ENCODE measurements at places on chromosomes 3 and 15.

- DNase-seq: no peak
These were observed 45.0 kb downstream of the SOX2 start for GRCh38 chr3:181756645-181757297.

- no peak for DNase-seq
These were observed 97.2 kb downstream of the LRTM1 start for GRCh38 chr3:54830658-54831057.

- DNase-seq: no peak
These were observed 888.4 kb downstream of the ROBO1 start for GRCh38 chr3:78879295-78879860.

GRCh38 chr3:54899273-54899672, 28.6 kb downstream of the LRTM1 start:
- no peak for DNase-seq

- DNase-seq: no peak
These were observed 200.7 kb downstream of the UBE3A start for GRCh38 chr15:25238126-25238525.

DNA sequence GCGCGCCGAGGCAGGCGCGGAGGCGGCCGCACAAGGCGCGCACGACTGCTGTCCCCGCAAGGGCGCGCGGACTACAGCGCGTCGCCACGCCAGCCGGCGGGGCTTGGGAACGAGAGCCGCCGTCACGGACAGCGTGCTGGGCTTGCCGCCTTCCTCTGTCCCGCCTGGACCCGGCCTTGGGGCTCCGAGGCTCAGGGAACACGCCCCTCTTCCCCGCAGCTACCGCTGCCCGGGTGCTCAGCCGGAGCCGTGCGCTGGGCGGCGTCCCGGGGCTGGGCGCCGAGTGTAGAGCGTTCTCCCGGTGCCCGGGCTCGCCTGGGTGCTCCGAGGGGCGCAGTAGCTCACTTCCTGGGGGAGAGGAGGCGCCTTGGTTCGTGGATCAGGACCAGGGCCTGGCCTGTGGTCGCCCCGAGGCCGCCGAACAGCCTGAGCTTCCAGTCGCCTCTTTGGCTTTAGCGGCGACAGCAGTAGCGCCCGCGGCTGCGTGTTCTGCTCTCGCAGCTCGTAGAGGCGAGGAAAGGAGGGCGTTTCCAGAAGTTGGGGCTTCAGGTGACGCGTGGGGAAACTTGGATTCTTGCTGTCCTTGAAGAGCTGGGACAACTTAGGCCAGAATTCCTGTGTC, 226.7 kb upstream of the C2CD4B start:
- DNase-seq: no peak

DNA sequence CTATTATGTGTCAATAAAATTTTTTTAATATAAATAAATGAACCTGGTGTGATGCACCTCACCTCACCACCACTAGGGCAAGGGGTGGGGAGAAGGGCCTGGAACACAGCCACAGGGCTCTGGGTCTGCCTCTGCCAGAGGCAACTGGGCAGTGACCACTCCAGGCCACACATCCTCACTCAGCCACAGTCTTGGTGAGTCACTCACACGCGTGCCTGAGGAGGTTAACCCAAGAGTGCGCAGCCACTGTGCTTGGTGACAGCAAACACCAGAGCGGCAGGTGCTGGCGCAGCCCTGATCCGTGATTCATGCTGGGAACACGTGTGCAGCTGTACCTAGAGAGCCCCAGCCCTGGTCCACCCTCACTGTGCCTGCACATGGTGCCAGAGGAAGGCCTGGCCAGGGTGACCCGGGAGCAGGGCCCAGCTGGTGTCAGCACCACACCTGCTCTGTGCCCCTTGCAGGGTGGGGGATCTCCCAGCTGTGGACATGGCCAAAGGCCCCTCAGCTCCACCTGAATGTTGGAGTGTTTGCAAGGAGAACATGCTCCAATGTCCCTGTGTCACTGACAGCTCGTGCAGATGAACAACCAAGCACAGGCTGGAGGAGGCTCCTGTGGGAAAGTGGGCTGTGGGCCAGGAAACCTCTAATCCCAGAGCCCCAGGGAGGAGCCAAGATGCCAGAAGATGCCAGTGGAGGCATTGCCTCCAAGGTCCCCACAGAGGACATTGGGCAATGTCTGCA, 2.1 kb downstream of the SLC41A3 start:
- no peak for DNase-seq

GRCh38 chr3:195068084-195069080, 202.6 kb downstream of the XXYLT1 start:
- no peak for DNase-seq

DNA sequence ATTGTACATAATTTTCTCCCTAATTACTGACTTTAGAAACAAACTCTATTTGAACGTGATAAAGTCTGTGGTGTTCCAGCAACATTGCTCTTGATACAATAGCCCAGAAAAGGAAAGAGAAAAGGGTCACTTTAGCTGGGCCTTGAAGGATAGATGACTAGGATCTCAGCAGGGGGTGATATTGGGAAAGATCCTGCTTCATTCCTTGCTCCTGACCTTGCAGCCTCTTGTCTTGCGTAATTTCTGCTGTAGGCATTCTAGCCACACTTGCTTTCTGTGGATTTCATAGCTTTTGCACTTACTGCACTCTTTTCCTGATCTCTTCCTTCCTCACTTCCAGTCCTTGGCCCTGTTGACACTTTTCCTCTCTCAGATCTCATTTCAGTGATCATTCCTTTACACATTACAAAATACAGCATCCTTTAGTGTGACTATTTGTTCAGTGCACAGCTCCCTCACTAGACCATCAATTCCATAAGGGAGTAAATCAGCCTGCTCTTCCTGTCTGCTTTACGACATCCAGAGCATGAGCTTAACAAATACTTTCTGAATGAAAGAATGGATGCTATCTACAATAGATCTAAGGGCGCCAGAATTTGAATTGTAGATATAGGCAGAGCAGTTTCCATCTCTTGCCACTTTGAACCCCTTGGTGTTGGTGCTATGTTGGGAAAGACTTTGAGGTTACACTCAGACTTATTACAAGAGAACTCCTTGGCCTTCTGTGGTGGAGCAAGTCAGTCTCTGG, 559.6 kb upstream of the MDFIC2 start:
- DNase-seq: no peak

GRCh38 chr15:40342416-40343320, 1.9 kb upstream of the CCDC9B start:
- DNase-seq: no peak

GRCh38 chr3:186251948-186252619, 110.0 kb downstream of the DGKG start:
- no peak for DNase-seq

DNA sequence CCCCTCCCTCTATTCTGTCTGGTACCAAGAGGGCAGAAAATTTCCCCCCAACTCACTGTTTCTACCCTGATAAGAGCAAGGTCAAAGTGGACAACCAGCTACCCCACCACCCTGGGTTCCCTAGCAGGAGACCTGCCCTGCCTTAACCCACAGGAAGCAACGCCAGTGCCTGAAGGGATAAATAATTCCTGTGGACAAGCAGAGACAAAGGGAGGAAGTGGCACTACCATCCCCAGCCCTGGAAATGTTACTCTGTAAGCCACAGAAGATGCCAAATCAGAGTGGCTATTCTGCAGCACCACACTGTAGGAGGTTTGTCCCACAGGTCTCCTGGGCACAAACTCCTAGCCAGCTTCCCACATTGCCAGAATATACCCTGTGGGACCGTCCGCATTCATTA, 80.1 kb downstream of the DNAH12 start:
- no peak for DNase-seq

DNA sequence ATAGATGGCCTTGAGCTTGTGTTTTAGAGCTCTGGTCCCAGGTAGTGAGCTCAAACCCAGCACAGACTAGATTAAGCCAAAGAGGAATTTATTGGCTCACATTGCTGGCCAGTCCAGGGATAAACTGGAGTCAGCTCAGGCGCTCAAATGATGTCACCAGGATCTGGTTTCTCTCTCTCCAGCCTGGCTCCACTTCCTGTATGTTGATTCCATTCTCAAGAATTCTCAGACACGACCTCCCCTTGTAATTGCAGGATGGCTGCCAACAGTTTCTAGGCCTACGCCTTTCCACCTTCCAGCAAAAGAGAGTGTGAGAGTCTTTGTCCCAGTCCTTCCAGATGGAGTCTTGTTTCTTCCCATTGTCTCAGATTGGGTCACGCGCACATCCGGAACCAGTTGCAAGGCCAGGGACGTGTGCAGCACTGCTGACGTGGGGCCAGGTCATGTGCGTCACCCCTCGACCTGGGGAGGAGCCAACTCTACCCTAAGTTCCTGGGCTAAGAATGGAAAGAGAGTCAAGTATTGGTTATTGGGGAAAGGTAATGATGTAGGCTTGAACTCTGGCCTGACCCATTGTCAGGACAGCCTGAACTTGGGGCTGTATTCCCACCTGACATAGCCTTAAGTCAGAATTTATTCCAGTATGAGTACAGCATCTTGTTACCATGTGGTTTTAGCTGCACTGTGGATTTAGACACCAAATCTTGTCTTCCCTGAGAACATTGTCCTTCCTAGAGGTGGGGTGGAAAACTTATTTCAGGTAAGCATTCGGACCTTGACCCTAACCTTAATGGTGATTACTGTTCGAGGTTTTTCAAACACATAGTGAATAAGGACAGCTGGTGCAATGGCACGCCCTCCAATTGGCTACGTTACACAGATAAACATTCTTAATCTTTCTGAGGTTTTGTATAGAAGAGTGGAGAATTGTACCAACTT, 31.6 kb downstream of the CACNA1D start:
- DNase-seq: no peak

- DNase-seq: no peak
These were observed 31.3 kb upstream of the EBLN2 start for GRCh38 chr3:73030073-73030597.

DNA sequence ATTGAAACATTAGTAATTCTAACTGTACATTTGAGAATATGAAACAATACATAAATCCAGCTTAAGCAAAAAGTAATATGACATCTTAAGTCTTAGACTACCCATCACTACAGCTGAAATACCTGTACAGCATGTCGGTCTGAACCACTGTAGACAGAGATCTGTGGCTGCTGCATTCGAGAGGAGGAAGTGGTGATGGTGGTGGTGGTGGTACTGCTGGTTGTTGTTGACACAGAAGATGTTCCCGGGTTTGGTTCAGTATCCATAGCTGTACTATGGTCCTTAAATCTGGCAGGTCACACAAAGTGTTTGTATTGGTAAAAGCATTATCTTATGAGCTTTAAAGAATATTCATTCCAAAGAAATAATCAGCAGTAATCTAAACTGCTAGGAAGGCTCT, 2.9 kb downstream of the PHC3 start:
- no peak for DNase-seq

DNA sequence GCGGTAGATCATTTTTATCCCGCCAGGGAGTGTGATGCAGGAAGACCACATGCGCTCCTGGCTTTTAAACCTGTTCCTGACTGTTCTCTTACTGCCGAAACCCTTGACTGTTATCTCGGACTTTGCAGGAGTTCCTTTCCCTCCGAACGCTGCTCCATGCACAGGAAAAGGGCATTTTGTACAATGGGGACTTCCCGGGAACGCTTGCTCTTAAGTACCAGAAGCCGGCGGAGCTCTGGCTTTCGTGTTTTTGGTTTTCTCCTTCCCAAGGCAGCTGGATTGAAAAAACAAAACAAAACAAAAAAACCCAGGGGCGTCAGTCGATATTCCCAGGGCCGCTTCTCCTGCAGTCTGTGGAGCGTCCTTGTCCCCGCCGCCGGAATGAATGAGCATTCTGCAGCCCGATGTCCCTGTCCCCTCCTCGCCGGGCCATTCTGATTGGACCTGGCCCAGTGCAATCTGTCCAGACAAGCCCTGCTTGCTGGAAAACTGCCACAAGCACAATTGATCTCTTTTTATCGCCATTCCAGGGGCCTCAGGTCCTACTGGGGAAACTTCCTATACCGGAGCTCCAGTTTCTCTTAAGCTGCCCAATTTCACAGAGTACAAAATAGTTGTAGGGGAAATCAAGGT, 44.8 kb downstream of the SLC6A1 start:
- no peak for DNase-seq

DNA sequence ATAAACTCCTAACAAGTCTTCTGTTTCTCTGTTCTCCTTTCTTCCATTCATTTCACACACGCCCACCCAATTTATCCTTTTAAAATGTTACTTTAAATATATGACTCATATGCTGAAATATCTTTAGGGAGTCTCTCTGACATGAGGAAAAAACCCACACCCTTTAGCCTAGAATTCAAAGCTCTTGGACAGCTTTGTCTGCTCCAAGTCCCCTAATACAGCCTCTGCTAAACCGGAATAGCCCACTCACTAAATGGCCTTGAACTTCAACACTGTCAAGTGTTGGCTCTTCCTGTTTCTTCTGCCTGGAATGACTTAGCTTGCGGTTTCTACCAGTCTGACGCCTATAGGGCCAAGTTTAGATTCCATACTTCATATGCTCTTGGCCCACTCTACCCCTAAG, 3.3 kb upstream of the CD96 start:
- DNase-seq: no peak

DNA sequence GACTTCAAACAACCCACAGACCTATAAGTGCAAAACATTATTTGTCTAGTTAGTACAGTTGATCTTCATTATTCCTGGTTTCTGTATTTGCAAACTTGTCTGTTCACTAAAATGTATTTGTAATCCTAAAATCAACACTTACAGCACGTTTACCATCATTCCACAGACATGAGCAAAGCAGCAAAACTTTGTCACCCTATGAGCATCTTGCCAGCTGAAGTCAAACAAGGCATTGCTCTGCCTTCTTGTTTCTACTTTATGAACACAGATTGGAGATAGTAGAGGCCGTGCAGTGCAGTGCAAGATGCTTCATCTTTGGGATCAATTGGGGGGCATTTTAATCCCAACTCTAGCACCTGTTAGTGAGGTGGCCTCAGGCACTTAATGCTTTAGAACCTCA, 202.1 kb downstream of the NLGN1 start:
- no peak for DNase-seq

DNA sequence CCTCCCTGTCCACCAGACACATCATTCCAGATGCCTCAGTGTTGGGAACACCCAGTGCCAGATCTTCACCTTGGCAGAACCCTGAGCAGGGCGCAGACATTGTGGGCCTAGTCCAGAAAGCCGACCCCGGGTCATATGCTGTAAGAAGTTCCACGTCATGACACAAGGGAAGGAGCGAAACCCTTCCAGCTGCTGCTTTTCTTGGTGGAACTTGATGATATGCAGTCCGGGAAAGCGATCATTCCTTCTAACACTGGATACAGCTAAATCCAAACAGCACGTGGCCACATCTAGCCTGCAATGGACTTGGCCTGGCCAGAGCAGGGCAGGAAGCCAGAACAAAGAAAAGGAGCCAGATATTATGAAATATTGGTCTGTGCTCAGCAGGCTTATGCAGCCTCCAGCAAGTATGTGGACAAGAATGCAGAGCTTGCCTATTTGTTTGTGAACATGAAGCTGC, 22.0 kb downstream of the GASK1A start:
- DNase-seq: no peak

- no peak for DNase-seq
These were observed at the start of gene SLC30A4 for GRCh38 chr15:45522328-45523165. SLC30A4 (minus strand) TSS chr15:45522755; CDS start chr15:45522354, 401 bp downstream.

All from NCI-H187 treated with DMSO at 0.1 percent for 48 hours (cell line).